CD14-positive monocyte (primary cell): ENCODE measurements at places on chromosomes 1 and 21.

DNA sequence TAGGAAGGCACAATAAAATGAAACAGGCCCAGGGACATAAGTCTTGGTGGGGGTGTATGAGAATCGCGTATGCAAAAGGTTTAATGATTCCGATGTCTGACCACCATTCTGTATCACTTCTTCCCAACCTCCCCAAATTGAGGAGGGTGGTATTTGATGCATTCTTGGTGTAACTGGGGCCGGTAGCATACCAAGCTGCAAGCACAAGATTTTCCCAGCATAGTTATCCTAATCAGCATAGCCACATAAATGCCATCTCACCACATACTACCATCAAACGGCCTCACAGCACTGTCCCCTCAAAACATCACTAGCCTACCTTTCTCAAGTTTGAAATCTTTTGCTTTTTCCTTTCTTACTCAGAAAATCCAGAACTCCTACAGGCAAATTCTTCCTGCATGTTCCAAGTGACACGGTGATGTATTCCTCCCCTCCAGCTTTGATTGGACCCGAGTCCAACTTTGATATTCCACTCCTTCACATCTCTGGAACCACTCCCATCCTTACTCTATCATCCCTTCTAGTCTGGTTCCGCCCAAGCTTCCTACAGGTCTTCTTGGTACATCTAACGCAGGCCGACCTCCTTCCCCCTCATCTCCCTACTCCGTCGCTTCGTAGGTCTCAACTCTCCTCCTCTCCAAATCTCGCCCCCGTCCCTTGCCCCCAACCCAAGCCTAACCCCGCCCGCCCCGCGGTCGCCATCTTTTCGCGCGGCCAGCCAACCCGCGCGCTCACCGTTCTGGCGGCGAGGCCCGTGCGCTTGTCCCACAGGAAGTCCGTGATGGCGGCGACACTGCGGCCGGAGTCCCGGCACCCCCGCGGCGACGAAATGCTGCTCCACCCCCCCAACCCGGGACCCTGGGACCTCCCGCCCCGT lies 600 bp downstream of the CLK2 start:
- DNase-seq, result no peak

- no peak for DNase-seq
Observed at GRCh38 chr1:42957229-42957879, 1.3 kb downstream of the SLC2A1 start.

GRCh38 chr1:24155011-24155782 lies 12.3 kb upstream of the IL22RA1 start:
- DNase-seq, result no peak

DNA sequence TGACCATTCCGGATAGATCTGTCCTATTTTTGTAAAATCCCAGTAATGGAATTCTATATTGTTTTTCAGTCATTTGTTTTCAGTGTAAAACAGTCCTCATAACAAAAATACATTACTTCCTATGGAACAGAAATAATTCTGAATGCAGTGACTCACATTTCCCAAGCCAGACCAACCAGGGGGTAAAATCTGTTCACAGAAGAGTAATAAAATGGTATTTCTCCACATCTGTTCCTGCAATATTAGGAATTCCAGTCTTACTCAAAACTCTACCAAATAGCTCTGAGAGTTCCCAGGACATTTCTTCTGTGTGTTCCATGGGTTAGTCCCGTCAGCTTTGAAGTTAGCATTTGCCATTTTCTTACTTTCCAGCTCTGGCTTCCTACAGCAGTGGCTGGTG lies 2.6 kb upstream of the DDR2 start:
- no peak for DNase-seq

GRCh38 chr1:204696606-204697005 lies 11.1 kb upstream of the LRRN2 start:
- no peak for DNase-seq

GRCh38 chr1:3504151-3504821 lies 49.8 kb downstream of the ARHGEF16 start:
- no peak for DNase-seq

GRCh38 chr1:226778657-226779058 lies 39.6 kb upstream of the ITPKB start:
- DNase-seq, result no peak

GRCh38 chr1:164562061-164562460 lies 3.1 kb downstream of the PBX1 start:
- DNase-seq, result no peak

GRCh38 chr1:25906644-25907300 lies 553 bp upstream of the STMN1 start:
- DNase-seq, result no peak

DNA sequence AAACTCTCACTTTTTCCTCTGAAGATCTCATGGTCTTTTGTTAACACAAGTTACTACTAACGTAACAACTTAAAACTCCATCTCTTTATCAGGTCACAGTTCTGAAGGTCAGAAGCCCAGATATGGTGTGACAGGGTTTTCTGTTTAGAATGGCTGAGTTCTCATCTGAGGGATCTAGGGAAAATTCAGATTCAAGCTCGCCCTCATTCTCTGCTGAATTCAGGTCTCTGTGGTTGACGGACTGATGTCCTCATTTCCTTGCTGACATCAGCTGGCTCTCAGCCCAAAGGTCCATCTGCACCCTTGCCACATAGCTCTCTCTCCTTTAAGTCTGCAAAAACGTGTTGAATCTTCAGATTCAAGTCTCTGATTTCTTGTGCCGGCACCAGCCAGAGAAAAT lies 6.1 kb upstream of the NTPCR start:
- DNase-seq, result peak; percentile 25

DNA sequence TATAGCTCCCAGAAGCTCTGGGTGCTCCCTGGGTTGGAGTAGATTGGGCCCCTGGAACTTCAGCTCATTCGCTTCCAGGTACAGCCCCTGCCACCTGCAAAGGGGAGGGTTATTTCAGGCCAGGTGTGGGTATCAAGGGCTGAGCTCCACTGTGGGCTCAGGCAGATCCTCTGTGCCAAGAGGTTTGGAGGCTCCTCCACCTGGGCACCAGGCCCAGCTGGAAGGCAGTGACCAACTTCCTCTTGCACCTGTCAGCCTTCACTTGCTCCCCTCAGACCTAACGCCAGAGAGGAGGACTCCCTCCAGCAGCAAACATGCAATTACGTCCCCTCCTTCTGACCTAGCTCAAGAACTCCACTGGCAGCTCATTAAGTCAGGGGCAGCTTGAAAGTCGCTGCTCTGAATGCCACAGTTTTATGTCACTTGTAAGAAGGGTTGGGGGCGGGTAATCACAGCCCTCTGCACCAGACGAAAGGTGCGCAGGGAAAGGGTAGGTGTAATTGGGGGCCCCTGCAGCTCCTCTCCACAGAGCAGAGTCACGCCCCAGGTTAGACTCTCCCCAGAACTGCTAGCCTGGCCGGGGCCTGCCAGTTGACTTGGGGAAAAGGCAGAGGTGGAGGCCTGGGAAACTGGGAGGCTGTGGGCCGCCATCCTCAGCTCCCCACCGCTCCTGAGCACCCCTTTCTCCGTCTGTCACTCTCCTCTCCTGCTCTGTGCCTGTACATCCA lies 125.0 kb upstream of the TMPRSS2 start:
- no peak for DNase-seq

GRCh38 chr1:91345395-91346005 lies 59.1 kb downstream of the HFM1 start:
- DNase-seq, result no peak

DNA sequence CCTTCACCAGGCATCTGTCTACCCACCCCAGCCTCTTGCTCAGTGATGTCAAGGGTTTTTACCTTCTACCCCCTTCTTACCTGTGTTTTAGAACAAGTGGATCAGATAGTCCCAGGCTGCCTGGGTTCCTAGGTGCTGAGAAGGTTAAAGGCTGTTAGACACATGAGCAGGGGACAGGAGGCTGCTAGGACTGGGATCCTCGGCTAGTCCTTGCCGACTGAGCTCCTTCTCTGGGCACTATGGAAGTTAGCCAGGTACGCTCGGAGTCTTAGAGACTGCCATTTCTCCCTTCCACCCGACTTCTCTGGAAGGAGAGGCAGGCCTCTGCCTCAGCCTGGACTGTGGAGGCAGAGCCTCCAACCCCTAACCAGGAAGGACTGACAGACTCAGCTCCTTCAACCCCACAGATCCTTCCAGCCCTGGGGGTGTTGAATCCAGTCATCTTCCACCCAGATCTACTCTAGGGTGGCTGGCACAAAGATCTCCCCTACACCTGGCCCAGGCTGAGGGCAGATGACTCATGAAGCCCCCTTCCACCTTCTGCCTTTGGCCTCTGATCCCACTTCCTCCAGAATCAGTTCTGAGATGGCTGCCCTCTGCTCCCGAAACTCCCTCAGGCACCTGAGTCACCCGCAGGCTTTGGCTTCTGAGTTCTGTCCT lies at the start of gene DYNLT4:
Gene DYNLT4, minus strand, starts transcription at position 648 of the 660 bp plus-strand sequence. CDS start 683 bp downstream, outside the sequence.
- DNase-seq, result no peak

GRCh38 chr1:12485231-12486058 lies 132.6 kb downstream of the DHRS3 start:
- no peak for DNase-seq

DNA sequence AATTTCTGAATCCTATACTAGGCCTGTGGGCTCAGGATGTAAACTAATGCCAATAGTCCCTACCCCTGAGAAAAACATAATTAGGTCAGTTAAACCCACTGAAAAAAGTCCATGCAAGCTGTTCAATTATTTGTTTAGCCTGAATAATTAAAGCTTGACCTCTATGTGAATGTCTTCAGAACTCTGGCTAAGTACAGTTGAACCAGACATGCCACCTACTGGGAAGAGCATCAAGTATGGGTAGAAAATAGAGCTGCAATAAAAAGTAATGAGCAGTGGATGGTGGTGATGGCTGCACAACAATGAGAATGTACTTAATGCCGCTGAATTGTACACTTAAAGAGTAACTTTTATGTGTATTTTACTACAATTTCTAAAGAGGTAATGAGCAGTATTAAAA lies 23.6 kb upstream of the SLC19A2 start:
- DNase-seq, result no peak

GRCh38 chr1:147567594-147568381 lies 26.5 kb downstream of the BCL9 start:
- no peak for DNase-seq

DNA sequence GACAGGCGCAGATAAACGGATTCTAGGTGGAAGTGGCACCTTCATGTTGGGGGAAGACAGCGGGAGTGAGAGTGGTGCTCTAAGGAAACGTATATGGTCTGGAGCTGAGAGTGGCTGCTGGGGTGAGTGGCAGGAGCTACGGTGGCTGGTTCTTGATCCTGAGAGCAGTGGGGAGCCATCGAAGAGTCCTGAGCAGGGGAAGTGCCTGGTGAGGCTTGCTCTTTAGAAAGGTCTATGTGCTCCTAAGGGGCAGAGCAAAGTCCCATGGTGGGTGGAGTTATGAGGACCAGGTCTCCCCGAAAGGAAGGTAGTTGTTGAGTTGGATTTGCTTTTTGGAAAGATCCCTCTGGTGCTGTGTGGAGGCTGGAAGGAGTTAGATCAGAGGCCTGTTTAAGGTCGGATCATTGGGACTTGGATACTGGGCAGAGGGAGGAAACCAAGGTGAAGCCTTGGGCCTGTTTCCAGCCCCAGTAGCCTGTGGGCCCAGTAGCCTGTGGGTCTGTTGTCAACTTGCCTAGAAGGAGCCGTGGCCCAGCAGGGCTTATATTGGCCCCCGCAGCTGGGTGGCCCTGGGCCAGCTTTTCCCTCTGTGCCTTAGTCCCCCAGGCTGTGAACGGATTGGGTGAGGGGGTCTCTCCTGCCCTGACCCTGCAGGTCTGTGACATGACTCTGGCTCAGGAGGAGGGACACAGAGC lies 33.0 kb downstream of the ACOT11 start:
- no peak for DNase-seq

DNA sequence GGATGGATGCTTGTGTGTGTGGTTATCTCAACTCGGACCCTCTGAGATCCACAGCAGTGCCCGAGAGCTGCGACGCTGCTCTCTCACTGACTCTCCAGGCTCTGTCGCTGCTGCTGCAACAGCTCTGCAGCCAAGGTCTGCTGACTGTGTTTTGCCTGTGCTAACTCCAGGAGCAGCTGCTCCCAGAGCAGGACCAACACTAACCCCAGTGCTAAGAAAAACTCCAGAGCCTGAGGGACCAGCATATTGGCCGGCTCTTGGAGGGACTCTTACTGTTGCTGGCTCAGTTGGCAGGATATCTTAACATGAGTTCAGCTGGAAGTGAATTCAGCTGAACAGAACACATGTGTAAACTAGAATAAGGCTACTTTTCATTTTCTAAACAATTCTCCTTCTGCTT lies 4.4 kb downstream of the LCE2C start:
- DNase-seq, result no peak
